ENCODE measurements at places on chromosomes 4 and X. TPM values are rescaled to one million over a fixed set of nuclear protein-coding genes. Genes with fewer than 3 reads are reported as not detected.

GRCh38 chr4:78565971-78566372 lies 14.4 kb downstream of the ANXA3 start:
- no peaks in the 10 kb centered on the region for H3K36me3 ChIP-seq
- no peak overlapping the region for H3K4me3 ChIP-seq
- no peaks in the 10 kb centered on the region for H3K27me3 ChIP-seq
- H3K27ac ChIP-seq: no peak overlapping the region
- peaks cover 31% of the 10 kb centered on the region for H3K4me1 ChIP-seq

DNA sequence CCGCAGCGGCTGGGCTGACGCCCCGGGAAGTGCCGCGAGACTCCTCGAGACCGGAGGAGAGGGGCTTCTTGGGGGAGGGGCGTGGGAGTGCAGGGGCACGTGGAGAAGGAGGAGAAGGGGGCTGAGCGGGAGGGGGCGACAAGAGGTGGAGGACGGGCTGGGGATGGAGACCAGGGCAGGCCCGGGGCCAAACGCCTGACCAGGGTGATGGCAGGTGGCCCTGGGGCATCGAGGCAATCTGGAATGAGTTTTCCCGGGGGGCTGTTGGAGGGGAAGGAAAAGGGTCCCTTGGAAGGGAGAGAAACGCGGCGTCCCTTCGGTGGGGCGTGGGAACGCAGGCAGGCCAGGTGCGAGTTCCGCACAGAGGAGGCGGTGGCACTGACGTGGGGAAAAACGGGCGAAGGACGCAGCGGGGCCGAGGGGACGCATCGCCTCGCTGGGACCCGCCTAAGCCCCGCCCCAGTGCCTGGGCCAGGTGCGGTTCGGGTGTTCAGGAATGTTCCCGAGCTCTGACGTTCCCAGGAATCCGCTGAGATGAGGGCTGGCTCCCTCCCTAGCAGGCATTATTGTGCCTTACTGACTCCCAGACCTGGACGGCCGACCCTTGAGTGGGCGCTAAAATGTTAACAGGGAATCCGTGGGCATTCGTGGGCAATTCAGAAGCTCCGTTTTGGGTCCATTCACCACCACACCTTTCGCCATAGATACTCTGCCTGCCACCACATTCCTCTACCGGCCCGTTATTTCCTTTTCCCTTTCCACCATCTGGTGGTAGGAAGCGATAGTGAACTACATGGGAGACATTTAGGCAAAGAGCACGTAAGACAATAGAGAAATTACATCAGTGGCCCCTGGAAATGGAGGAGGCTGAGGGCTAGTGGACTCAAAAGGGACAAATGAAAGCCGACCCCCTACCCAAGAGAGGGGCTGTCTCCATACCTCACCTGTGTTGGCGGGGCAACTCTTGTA lies 795 bp upstream of the SH3KBP1 start:
- peak overlapping the region; percentile 53 for H3K4me3 ChIP-seq
- H3K36me3 ChIP-seq: no peaks in the 10 kb centered on the region
- no peaks in the 10 kb centered on the region for H3K27me3 ChIP-seq
- DNase-seq: peak; percentile 85

- H3K27ac ChIP-seq: no peak overlapping the region
- no peaks in the 10 kb centered on the region for H3K36me3 ChIP-seq
- H3K27me3 ChIP-seq: no peaks in the 10 kb centered on the region
- DNase-seq: no peak
- H3K4me3 ChIP-seq: no peak overlapping the region
These were observed 28.6 kb upstream of the ARHGAP24 start for GRCh38 chr4:85446141-85446861.

GRCh38 chr4:19327364-19327763 lies 924.3 kb upstream of the SLIT2 start:
- no peaks in the 10 kb centered on the region for H3K36me3 ChIP-seq
- no peak overlapping the region for H3K27ac ChIP-seq

- H3K4me1 ChIP-seq: no peaks in the 10 kb centered on the region
- H3K4me3 ChIP-seq: no peak overlapping the region
- no peaks in the 10 kb centered on the region for H3K36me3 ChIP-seq
These were observed 9.6 kb downstream of the INTS6L start for GRCh38 chrX:135530097-135530496.

- DNase-seq: no peak
- no peaks in the 10 kb centered on the region for H3K36me3 ChIP-seq
- H3K4me1 ChIP-seq: no peaks in the 10 kb centered on the region
- H3K4me3 ChIP-seq: no peak overlapping the region
These were observed 99.8 kb downstream of the PPP1R2C start for GRCh38 chrX:42678133-42678532.

DNA sequence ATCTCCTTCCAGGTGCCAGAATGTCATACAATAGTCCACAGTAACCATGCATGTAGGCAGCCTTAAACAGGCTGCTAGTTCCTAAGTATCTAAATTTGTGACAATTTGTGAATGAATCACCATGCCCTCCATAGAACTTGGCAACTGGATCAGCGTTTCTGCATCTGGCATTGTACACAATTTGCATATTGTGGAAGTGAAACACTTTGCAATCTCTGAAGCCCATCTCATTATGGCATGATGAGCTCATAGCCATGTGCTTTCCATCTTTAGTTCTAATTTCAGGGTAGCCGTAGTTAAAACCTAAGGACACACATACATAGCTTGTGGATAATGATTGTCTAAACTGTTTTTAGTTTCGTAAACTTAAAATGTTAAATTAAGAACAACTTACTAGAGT lies 573.6 kb downstream of the PPP4R3C start:
- H3K27ac ChIP-seq: no peak overlapping the region
- no peaks in the 10 kb centered on the region for H3K27me3 ChIP-seq
- no peaks in the 10 kb centered on the region for H3K36me3 ChIP-seq
- DNase-seq: no peak
- H3K4me3 ChIP-seq: no peak overlapping the region
- no peaks in the 10 kb centered on the region for H3K4me1 ChIP-seq

DNA sequence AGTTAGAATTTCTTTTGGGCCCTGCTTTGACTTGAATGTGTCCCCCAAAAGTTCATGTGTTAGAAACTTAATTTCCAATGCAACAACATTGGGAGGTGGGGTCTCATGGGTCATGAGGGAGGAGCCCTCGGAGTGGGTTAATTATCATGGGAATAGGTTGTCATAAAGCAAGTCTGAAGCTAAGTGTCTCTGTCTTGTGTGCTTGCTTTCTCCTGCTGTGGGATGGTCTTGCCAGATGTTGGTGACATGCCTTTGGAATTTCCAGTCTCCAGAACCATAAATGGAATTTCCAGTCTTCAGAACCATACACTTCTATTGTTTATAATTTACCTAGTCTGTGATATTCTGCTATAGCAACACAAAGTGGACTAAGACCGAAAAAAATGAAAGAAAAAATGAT lies 71.6 kb downstream of the RASL11B start:
- H3K27me3 ChIP-seq: no peaks in the 10 kb centered on the region
- no peak for DNase-seq
- H3K4me1 ChIP-seq: no peaks in the 10 kb centered on the region
- H3K4me3 ChIP-seq: no peak overlapping the region
- no peak overlapping the region for H3K27ac ChIP-seq

- no peak for DNase-seq
- H3K4me3 ChIP-seq: no peak overlapping the region
- no peaks in the 10 kb centered on the region for H3K4me1 ChIP-seq
- H3K27ac ChIP-seq: no peak overlapping the region
- H3K27me3 ChIP-seq: no peaks in the 10 kb centered on the region
- no peaks in the 10 kb centered on the region for H3K36me3 ChIP-seq
These were observed 1401.6 kb downstream of the ADGRL3 start for GRCh38 chr4:62601737-62602136.

DNA sequence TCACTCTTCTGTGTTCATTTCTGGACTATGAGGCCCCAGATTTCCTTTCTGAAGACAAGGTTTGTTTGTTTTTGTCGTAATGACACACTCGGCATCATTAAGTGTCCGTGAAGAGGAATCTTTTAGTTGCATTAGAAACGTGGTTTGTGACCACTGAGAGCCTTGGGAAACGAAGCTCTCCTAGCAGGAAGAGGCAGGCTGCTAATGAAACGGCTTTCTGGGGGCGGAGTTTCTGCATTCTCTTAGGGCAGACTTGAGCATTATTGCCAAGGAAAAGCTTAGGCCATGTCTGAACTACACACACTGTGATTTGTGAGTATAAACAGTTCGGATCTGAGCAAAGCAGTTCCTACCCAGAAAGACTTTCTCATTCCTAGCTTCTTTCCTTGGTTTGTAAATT lies 64.0 kb downstream of the SOX3 start:
- no peaks in the 10 kb centered on the region for H3K36me3 ChIP-seq
- no peak for DNase-seq
- H3K27me3 ChIP-seq: no peaks in the 10 kb centered on the region
- H3K4me3 ChIP-seq: no peak overlapping the region
- H3K4me1 ChIP-seq: no peaks in the 10 kb centered on the region

- no peaks in the 10 kb centered on the region for H3K36me3 ChIP-seq
- H3K4me3 ChIP-seq: peak overlapping the region; percentile 69
- no peak overlapping the region for H3K27ac ChIP-seq
- no peaks in the 10 kb centered on the region for H3K27me3 ChIP-seq
- peaks cover 4% of the 10 kb centered on the region for H3K4me1 ChIP-seq
These were observed 324 bp upstream of the MSN start for GRCh38 chrX:65667157-65667502.

DNA sequence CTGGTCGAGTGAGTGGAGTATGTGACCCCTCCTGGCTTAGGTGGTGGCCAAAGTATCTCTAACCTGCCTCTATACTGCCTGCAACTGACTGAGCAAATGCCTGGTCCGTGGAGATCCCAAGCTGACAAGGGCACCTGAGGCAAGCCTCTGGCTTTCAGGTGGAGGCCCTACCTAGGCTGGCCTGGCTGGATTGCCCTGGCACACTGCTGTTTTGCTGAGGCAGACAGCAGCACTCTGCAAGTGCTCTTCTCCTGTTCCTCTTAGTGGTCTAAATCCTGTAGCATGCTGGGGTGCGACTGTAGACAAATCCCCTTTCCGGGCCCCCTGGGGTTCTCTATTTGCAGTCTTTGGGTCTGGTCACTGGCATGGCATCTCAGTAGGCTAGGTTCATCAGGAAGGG lies 44.8 kb downstream of the PNMA5 start:
- H3K27ac ChIP-seq: no peak overlapping the region
- no peaks in the 10 kb centered on the region for H3K4me1 ChIP-seq
- no peak for DNase-seq
- H3K36me3 ChIP-seq: no peaks in the 10 kb centered on the region
- H3K4me3 ChIP-seq: no peak overlapping the region
- no peaks in the 10 kb centered on the region for H3K27me3 ChIP-seq

- no peak overlapping the region for H3K27ac ChIP-seq
- H3K4me1 ChIP-seq: no peaks in the 10 kb centered on the region
- H3K4me3 ChIP-seq: no peak overlapping the region
- DNase-seq: no peak
These were observed 100.8 kb downstream of the BEND2 start for GRCh38 chrX:18119856-18120255.

- no peak for DNase-seq
- H3K27ac ChIP-seq: no peak overlapping the region
- H3K36me3 ChIP-seq: no peaks in the 10 kb centered on the region
- peaks cover 3% of the 10 kb centered on the region for H3K4me1 ChIP-seq
These were observed 78.7 kb upstream of the RASGEF1B start for GRCh38 chr4:81550388-81550859.

- no peak for DNase-seq
- no peaks in the 10 kb centered on the region for H3K27me3 ChIP-seq
- H3K36me3 ChIP-seq: no peaks in the 10 kb centered on the region
These were observed 921.8 kb upstream of the PCDH10 start for GRCh38 chr4:132227151-132227856.

- no peak for DNase-seq
- H3K4me1 ChIP-seq: no peaks in the 10 kb centered on the region
- no peaks in the 10 kb centered on the region for H3K27me3 ChIP-seq
- H3K4me3 ChIP-seq: no peak overlapping the region
- no peaks in the 10 kb centered on the region for H3K36me3 ChIP-seq
These were observed 126.2 kb downstream of the SLC39A8 start for GRCh38 chr4:102219129-102219528.

DNA sequence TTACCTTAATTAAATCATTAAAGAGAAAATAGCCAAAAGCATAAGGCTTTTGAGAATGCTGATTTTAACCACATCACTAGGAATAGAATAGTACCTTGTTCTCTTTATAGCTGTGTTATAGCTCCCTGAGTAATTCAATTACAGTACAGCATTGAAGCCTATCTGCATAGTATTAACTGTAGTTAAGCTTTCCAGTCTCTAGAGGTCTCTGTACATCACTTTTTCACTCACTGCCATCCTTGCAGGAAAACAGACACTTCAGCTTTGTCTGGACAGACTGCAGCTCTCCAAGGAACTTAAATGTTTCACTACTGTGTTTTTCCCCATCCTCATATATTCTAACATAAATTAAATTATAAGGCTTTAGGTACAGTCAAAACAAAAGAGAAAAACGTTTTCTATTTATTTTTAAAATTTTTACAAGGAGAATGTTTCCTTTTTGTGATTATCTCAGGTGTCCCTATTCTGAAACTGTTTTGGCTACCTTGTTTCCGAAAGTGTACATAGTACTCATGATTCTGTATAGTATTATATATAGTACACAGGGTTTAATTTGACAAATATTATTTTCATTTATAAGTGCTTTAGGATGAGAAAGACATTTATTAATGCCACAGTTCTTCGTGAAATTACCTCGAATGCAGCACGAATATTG lies 407.9 kb downstream of the PCDH18 start:
- H3K27me3 ChIP-seq: no peaks in the 10 kb centered on the region
- H3K4me3 ChIP-seq: peak overlapping the region; percentile 24
- no peaks in the 10 kb centered on the region for H3K36me3 ChIP-seq
- H3K27ac ChIP-seq: no peak overlapping the region
- no peaks in the 10 kb centered on the region for H3K4me1 ChIP-seq
- DNase-seq: no peak

- peaks cover 15% of the 10 kb centered on the region for H3K4me1 ChIP-seq
- no peaks in the 10 kb centered on the region for H3K27me3 ChIP-seq
- no peaks in the 10 kb centered on the region for H3K36me3 ChIP-seq
These were observed 175.2 kb downstream of the MGST2 start for GRCh38 chr4:139840773-139841172.

GNL3L gene
- 29.0 TPM for total RNA-seq

PHOX2B gene
- total RNA-seq: not detected

FGF2 gene
- total RNA-seq: 11.1 TPM

SRPX gene
- total RNA-seq: 56.7 TPM

PDCL2 gene
- total RNA-seq: not detected

FAT4 gene
- total RNA-seq: 17.9 TPM

UGT2B17 gene
- not detected for total RNA-seq
